Fibroblast of skin of right quadriceps (primary cell): ENCODE measurements at places on chromosomes 3 and 15.
A peak's percentile ranks its signal among the peaks of the same experiment; 100 is the strongest.

DNA sequence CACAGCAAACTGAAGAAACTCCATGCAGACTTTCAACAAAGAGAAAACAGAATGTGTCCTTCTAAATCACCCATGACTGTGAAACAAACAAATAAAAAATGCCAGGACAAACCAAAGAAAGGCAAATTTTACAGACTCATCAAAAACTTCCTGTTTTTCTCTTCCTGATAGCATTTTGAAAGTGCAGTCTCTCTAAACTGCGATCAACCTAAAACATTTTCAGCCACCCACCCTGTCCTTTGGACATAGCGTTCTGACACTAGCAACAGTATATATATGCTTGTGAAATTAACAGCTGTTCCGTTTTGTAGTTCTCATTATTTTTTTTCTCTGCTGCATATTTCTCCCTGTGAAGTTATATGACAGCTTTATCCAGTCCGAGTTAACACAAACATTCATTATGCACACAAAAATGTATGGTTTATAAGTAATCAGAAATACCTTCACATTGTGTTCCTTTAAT, 151.7 kb downstream of the FBN1 start:
- DNase-seq, result no peak

DNA sequence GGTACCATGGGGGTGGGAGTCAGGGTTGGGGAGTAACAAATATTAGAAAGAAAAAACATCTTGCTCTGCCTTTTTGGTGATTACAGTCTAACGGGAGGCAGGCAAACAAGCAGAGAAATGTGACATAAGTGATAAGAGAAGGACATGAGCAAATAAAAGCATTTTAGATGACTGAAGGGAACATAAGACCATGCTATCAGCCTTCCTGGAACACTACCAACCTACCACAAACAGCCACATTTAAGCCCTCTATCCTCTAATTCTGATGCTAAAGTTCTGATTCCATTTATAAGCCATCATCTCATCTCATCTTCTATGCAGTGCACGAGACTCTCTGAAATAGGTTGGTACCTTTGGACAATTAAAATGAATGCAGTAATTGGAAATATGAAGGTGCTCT, 243.4 kb upstream of the P2RY1 start:
- DNase-seq, result no peak

DNA sequence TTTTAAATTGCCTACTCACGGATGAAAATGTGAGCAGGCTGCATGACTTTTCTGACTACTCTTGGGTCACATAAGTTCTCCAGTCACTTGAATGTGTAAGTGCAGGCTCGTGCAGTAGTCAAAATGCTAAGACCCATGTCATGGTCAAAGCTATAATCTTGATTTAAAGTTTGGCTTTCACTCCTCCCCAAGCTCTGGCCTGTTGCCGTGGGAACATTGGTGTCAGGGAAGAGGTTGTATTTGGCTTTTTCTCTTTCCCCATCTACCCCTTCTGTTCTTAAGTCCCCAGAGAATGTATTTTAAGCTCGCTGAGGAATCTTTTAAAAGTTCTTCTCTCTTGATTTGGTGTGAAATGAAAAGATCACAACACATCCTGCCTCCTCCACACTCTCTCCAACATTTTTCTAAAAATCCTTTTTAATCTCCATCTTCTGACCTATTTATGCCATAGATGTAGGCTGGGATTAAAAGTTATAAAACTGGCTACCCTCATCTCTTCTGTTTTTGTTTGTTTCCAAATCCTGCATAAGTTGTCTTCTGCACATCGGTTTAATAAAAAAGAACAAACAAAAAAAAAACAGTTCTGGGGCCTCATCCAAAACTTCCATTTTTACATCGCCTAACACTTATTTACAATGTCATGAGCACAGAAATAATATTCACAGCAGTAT, 61.4 kb upstream of the ADAMTSL3 start:
- DNase-seq, result no peak

DNA sequence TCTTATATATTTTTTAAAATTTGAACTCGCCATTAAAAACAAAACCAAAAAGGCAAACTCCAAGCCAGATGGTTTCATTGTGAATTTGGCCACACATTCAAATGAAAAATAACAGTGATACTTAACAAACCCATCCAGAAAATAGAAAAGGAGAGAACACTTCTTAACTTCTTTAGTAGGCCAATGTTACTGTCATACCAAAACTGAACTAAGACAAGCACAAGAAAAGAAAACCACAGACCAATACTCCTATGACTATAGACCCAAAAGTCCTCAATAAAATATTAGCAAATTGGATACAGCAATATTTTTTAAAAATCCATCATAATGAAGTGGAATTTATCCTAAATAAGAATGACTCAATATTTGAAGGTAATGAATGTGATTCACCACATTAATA, 73.5 kb upstream of the ALDH1A3 start:
- no peak for DNase-seq

DNA sequence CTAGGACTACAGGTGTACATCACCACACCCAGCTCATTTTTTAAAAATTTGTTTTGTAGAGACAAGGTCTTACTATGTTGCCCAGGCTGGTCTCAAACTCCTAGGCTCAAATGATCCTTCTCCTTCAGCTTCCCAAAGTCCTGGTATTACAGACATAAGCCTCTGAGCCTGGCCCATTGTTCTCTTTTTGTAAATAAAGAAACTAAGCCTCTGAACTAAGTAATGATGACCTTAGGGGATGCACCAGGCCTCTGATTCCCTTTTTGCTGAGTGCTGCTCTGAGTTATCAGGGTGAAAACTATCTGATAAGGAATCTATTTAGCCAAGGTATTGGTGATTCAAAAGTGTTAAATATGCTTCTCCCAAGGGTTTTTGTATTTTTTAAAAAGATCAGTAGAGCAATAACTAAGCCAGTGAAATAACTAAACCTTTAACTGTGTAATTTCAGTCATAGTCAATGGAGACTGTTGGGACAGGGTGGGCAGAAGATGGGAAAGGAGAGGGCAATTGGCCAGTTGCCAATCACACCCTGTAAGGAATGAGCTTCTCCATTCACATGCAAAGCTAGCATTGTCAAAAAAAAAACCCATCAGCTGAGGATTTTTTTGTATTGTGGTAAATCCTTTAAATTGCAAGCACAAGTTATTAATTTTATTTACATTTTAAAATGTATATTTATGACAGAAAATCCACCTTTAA, 194.8 kb upstream of the PFN2 start:
- DNase-seq, result no peak

- DNase-seq, result no peak
These were observed 45.9 kb upstream of the ATP1B3 start for GRCh38 chr3:141830508-141830907.

- DNase-seq, result no peak
These were observed 156.1 kb downstream of the STAG1 start for GRCh38 chr3:136595913-136596697.

GRCh38 chr15:70826634-70827033, 27.3 kb downstream of the LARP6 start:
- DNase-seq, result peak; percentile 88

GRCh38 chr15:71191296-71191695, 76.0 kb downstream of the THSD4 start:
- DNase-seq, result peak; percentile 23

GRCh38 chr15:75647370-75648155, at the start of gene SNX33:
Gene SNX33, plus strand, starts transcription at chr15:75647912. Its CDS starts 1,191 bp downstream, at chr15:75649103.
- peak; percentile 83 for DNase-seq

GRCh38 chr3:124781476-124782376, 51.5 kb downstream of the UMPS start:
- no peak for DNase-seq

- DNase-seq, result no peak
These were observed 12.5 kb downstream of the GASK1A start for GRCh38 chr3:42991341-42992315.

GRCh38 chr15:26892182-26892518, 25.3 kb downstream of the GABRA5 start:
- DNase-seq, result no peak

DNA sequence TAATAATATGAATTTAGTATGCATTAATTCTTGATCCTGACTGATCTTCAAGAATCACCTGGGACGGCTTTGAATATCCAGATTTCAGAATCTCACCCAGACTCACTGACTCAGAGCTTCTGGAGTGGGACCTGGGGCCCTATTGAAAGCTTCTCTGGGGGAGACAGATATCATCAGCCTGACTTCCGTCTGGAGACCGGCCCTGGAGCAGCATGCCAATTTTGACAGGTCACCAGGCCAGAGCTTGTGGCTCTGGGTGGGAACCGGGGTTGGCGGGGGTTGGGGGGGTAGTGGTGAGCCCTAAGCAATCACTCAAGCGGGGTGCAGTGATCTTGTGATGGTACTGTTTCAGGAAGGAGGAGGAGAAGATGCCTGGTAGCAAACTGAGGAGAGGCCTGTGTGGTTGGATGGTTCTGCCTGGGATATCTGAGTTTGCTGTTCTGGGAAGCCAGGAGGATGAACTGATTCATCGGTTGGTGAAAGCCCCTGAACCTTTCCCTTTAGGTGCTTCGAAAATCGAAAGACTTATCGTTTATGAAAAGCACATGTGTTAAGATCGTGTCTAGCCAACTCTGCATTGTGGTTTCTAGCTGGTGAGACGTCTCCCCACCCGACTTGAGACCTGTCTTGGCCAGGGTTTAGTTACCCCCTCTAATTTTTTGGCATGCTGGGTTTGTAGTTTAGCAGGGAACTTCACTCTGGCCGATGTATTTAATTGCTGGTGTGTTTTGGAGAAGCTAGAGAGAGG, 263.9 kb upstream of the C2CD4B start:
- DNase-seq, result no peak

DNA sequence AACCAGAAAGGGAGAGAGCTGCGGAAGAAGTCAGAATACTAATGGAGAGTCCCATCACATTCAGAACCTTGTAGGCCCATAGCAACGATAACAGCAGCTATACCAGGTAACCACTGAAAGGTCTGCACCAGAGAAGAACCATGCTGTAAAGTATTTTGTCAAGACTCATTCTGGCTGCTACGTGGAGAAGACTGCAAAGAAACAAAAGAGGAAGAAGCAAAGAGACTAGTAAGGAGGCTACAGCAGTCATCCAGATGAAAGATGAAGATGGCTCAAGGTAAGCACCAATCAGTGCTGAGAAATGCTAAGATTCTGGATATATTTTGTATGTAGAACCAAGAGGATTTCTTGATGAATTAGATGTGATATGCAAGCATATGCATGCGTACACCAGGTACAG, 39.6 kb downstream of the ACAP2 start:
- DNase-seq, result no peak

DNA sequence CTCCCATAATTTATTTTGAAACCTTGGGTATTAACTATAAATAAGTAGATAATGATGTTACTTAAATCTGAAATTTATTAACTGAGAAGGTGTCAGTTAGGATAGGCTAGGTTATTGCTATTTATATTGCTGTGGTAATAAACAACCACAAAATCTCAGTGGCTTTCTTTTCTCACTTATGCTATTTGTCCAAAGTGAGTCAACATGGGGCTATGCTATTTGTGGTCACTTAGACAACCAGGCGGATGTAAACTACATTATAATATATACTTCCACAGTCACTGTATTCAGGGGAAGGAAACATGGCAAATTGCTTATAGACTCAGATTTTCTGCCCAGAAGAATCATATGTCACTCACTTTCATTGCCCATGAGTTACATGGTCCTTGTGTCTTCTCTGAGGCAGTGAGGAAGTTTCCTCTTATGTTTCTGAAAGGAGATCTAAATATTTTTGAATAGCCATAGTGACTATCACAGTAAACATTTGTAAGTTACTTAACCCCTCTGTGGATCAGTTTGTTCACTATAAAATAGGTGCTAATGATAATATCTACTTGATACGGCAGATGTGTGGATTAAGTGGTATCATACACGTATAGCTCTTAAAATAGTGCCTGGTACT, 19.8 kb downstream of the HMG20A start:
- DNase-seq, result peak; percentile 77

GRCh38 chr3:23659274-23659673, 146.5 kb upstream of the UBE2E1 start:
- no peak for DNase-seq

GRCh38 chr15:67087507-67088172, 22.2 kb downstream of the SMAD3 start:
- DNase-seq, result no peak

DNA sequence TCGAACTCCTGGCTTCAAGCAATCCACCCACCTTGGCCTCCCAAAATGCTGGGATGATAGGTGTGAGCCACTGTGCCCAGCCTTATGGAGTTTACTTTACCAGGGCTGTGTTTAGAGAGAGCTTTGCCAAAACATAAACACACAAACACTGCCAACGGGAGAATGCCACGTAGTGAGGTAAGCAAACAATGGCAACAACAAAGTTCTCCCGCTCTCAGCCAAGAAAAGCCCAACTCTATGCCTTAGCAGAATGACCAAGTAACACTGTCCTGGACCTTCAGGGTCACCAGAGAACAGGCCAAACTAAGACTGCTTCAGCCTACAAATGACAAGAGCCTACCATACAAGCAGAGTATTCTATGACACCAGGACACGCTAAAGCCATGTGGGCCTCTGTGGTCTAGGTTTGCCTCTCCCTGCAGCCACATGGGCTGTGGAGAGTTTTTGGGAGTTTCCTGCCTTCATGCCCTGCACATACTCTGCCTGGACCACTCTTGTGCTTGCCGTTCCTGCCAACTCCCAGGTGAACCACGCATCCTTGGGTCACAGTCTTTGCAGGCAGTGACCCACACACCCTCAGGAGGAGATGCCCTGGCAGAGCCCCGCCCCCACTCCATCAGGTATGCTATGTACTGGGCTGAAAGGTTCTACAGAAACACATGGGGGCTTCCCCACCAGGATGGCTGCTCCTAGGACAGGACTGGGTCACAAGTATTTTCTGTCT, 21.6 kb upstream of the CNBP start:
- no peak for DNase-seq

DNA sequence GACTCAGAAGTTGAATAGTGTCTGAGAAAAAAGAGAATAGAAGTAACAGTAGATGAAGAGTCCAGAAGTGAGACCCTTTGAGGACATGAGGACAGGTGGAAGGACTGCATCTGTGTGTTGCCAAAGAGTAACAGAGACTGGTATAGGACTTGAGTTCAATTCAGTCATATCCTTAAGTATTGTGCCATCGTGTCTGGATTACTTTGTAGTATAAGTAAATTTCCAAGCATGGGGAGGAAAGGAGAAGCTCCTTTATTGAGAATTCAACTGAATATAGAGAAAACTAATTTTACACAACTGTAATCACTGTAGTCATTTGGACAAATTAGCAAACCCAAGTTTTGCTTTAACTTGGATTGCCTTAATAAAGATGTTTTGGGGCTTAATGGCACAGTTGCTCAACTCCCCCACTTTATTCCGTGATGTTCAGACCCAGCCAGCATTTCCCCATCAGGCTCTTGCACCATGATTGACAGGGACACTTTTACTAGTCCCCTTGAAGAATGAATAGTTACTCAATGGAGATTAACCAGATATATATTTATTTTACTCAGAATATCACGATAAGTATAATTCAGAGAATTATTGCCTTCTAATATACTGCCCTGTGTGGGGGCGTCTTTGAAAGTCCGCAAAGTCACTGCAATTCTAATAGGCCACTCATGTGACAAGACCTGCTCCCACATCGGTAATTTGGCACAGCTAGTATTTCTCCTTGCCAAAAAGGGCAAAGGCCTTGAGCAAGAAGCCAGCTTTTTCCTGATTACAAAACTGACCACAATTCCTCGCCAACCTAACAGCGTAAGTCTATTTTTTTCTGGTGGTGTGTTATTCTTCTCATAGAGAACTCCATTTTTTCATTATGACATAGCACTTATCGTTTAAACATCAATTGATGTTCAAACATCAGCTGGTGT, 61.3 kb downstream of the PPARG start:
- DNase-seq, result no peak

- DNase-seq, result no peak
These were observed 125.6 kb downstream of the LRRK1 start for GRCh38 chr15:101044625-101045235.
